ENCODE measurements at places on chromosomes 5 and 9.

- DNase-seq = no peak
Observed at GRCh38 chr5:104612005-104612404, 1049.4 kb upstream of the NUDT12 start.

GRCh38 chr5:107593009-107593408, 77.7 kb downstream of the EFNA5 start:
- no peak for DNase-seq

DNA sequence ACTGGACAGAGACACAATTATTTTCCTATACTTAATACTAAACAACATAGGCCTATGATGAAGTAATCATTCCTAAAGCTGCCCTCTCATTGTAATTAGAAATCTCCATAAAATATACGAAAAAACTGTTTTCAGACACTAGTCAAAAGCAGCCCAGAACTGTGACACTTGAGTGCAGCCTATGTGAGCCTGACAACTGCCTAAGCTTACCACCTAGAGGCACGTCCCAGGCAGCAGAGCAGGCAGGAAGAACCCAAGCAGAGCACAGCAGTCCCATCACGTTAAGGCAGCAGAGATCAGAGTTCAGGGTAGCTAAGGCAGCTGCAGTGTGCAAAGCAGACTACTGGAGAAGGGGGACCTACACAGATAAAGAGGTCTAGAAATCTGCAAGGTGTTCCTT, 46.4 kb downstream of the GOLPH3 start:
- DNase-seq = no peak

GRCh38 chr9:677461-678097, 163.9 kb upstream of the DMRT1 start:
- no peak for DNase-seq

DNA sequence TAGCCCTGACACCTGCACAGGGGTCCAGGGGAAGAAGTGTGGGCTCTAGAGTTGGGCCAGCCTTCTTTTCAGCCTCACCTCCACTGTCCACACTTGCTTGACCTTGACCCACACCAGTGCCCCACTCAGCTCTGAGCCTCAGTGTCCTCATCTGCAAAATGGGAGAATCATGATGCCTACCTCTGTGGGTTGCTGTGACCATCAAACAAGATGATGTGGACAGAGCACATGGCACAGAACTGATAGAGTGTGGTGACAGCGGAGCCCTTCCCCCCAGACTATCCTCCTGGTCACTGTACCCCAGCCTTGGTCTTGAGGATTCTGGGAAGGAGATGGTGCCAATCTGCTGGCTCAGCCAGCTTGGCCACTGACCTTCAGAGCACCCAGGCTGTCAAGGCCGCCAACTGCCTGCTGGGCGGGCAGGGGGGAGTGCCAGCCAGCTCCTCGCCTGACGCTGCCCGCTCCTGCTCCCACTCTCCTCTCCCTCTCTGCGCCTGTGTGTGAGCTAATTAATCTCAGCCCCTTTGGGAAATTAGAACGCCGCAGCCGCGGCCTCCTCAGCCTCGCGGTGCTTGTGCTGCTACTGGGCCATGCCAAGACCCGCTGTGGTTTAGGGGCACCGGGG, 16.7 kb downstream of the CXXC5 start:
- DNase-seq = no peak

GRCh38 chr5:113450462-113450861, 15.7 kb upstream of the TSSK1B start:
- DNase-seq = no peak

DNA sequence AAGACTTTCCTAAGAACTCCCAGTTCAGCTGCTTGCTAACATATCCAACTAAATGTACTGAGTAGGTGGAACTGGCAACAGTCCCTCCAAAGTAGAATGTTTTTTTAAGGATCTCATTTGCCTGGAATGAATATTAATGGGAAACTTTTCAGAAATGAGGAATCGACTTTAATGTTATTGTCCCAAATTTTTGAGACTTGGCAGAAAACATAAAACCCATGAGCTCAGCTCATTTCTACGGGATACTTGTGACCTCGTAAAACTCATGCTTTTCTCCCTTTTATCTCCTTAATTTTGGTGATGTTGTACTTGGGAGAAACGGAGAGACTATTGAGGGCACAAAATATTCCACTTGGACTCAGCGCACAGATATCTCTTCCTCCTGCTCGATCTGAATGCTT, 296.8 kb downstream of the EBF1 start:
- DNase-seq = no peak

DNA sequence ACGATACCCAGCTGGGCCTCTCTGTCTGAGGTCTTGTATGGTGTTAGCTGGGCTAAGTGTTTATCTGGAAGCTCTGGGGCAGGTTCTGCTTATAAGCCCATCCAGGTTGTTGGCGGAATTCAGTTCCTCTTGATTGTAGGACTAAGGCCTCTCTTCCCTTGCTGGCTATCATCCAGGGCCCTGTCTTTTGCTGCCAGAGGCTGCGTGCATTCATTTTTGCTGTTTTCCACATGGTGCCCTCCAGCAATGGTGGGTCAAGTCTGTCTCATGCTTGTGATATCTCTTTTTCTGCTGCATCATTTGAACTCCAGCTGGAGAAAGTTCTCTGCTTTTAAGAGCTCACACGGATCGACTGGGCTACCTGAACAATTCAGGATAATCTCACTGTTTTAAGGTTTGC, 105.7 kb upstream of the ZNF618 start:
- no peak for DNase-seq

- DNase-seq = no peak
Observed at GRCh38 chr5:38478878-38479277, 77.6 kb downstream of the LIFR start.

GRCh38 chr5:90144625-90145327, 264.8 kb downstream of the CETN3 start:
- DNase-seq = no peak

DNA sequence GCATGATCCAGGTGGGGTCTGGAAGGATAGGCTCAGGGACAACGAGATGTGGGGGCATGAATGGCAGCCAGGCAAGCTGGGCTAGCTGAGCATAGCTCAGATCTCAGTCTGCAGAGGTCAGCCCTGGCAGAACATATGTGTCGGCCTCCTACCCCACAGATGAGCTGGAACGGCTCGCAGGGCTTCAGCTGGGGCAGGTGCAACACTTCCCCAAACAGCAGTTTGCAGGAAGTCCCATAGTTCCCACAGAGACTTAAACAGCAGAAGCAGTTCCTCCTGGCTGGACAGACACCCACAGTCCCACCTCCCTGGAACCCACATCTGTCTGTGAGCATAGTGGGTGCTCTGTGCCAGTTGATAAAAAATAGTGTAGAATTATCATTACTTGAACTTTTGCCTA, 404.6 kb downstream of the GADD45G start:
- DNase-seq = no peak

DNA sequence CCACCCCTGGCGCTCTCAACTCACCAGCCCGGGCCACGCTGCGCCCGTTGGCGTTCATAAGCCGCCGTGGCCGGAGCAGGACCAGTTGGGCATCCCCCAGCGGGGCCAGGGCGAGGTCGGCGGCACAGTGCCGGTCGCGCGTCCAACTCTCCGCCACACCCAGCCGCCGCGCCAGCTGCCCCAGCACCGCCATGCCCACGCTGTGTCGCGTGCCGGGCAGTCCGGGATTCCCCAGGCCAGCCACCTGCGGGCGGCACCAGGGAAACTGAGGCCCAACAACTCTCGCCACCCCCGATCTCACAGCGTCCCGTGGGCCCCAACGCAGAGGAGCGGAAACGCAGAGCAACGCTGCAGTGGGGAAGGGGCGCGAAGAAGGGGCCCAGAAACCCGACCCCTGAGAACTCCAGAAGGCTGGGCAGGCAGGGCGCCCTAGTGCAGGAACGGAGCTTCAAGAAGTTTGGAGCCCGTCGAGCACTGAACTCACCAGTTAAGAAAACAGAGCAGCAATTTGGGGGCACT, 453 bp downstream of the PTRH1 start:
- DNase-seq = no peak

DNA sequence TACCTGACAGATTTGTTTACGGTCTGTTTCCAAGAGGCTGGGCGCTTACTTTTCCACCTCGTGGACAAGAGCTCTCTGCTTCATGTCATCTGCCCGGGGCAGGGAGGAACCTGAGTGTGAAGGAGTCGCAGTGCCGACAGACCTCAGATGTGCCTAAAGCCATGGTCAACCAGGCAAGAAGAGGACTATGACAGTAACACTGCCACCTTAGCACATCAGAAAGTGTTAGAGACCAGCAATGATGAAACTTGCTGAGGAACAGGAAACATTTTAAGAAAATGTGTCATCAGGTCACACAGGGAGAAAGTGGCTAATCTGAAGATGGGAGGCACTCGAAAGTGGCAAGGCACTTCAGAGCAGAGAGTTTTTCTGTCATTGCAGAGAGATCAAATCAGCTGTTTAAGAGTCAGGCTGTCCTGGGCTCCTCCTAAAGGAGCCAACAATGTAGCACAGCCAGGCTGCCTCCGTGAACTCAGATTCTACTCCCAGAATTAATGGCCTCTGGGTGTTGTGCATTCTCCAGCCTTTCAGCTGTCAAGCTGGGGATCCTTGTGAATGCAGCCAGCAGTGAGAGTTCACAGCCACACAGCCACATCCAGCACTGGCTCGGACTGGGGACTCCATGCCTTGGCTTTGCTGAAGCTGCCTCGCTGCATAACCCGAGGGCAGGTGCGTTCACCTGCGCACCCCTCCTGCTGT, 94.6 kb downstream of the RAPGEF1 start:
- no peak for DNase-seq

- DNase-seq = no peak
Observed at GRCh38 chr5:132099076-132099748, 25.6 kb downstream of the CSF2 start.

- no peak for DNase-seq
Observed at GRCh38 chr5:90353254-90353653, 56.3 kb downstream of the CETN3 start.

- DNase-seq = no peak
Observed at GRCh38 chr9:89527084-89527483, 29.2 kb upstream of the SEMA4D start.

GRCh38 chr5:56751572-56752313, 63.6 kb upstream of the MAP3K1 start:
- DNase-seq = no peak

- no peak for DNase-seq
Observed at GRCh38 chr5:9115093-9115492, 430.8 kb downstream of the SEMA5A start.

DNA sequence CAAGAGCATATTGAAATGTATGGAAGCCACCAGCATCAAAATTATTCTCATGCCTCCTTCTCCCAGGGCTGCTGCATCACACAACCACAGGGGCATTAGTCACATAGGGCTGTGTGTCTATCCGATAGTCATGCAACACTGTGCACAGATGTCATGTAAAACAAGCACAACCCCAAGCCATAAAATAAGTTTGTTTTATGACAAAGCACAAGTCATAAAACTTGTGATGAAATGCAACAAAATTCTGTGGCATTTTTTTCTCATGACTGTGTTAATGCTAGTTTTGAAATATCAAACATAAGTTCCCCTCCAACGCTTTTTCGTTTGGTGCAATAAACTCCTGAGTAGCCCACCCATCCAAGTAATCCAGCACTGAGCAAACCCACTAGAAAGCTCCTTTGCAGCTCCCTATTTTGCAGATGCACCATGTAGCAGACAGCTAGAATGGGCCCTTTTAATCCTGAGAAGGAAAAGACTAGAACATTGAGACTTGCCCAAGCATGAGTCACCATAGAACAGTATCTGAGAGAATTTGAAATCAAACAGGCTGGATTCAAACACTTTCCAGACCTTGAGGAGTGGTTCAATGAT, 93.3 kb upstream of the ZNF366 start:
- DNase-seq = no peak

- no peak for DNase-seq
Observed at GRCh38 chr9:112694706-112695555, 23.0 kb downstream of the INIP start.

DNA sequence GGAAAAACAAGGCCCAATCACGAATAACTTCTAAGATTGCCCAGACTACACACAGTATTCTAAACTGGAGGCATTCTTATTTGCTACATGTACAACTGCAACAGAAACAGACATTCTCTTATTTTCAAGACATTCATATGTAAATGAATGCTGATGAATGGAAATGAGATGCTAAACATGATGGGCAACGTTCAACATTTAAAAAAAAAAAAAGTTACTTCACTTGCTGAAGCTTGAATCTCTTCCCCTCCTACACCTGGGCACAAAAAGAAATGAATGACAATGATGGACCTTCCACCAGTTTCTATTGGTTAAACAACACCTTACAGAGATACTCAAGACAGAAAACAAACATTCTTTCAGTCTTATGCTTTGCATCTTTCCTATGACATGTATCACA, 160.5 kb downstream of the BNC2 start:
- DNase-seq = no peak

DNA sequence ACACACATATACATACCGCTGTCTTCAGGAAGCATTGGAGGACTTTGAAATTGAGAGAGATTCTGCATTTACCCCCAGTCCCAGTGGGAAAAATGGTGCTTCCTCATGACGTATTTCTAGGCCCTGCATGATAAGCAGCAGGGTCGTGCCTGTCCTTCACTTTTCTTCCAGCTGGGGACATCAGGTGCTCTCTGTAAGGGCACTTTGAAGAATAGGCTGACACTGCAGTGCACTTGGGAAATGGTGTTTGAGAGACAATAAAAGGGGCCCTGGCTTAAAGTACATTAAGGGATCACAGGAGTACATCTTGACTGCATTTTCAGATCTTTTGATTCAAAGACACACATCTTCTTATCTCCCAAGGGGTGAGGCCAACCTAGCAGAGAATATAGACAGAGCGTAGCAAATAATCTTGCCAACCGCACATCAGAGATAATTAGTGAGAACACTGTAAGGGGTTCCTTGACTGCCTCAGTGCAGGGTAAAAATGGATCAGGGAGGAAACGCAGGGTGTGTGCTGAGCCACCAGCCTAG, 437.9 kb downstream of the CSNK1G3 start:
- DNase-seq = no peak

- no peak for DNase-seq
Observed at GRCh38 chr5:2697041-2697440, 54.4 kb downstream of the IRX2 start.

- no peak for DNase-seq
Observed at GRCh38 chr9:237858-238345, 23.2 kb downstream of the DOCK8 start.

- no peak for DNase-seq
Observed at GRCh38 chr9:121483473-121484031, 16.1 kb downstream of the GGTA1 start.

- no peak for DNase-seq
Observed at GRCh38 chr9:71353720-71354119, 232.3 kb upstream of the TRPM3 start.

GRCh38 chr9:113741886-113742854, 133.9 kb upstream of the ZNF618 start:
- no peak for DNase-seq

GRCh38 chr5:6224406-6224805, 153.9 kb downstream of the MED10 start:
- no peak for DNase-seq

DNA sequence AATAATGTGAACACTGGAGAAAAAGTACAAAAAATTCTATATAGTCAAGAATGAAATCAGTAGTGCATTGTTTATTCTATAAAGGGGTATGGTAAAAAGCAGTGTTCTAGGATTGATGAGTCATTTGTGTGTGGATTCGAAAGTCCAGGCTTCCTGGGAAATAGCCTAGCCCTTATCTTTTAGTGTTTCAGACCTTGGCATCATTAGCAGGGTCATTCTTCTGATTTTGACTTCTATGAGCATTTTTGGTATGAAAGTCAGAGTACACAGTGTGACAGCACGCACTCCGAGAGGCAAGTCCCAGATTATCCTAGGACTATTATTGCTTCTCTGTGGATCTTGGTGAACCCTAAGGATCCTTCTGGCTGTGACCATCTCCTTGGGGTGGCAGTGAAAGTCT, 16.9 kb downstream of the PCSK5 start:
- DNase-seq = no peak

Measured in naive thymus-derived CD4-positive, alpha-beta T cell (primary cell).